ENCODE measurements at places on chromosomes 5 and 9. TPM values are rescaled to one million over a fixed set of nuclear protein-coding genes. Genes with fewer than 3 reads are reported as not detected.

DNA sequence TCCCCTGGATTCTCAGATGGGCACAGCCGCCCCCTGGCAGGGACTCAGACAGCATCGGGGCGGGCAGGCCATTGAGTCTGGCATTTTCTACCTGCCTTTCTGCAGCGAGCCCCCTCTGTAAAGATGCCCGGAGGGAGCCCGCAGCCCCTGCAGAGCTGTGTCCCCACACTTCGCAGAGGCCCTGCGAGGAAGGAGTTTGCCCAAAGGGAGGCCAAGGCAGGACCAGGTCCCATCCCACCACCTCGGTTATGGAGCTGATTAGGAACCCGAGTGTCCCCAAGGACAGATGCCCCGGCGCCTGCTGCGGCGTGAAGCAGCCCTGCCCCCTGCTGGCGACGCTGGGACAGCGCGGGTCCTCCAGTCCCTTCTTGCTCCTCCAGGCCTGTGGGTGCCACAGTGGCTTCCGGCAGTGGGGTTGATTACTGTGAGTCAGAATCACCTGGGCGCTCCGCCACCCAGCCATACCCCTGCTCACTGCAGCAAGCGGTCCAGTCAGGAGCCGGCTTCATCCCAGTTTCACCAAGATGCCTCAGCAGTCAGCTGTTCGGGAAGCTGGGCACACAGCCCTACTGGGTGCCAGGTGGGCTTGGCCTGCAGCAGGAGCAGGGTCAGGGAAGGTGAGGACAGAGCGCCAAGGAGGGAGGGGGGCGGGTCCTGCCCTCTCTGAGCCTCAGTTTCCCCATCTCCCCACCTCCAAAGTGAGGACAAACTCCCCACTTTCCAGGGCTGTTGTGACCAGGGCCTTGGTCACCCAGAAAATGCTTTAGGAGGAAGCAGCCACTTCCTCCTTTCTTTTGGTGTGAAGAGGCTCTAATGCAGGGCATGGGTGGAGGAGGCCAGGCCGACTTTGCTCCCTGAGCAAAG is 117.2 kb downstream of the RXRA start:
- peak; percentile 93 for DNase-seq

- DNase-seq = no peak
Measured at GRCh38 chr5:88480801-88481499, 212.3 kb upstream of the TMEM161B start.

GRCh38 chr5:177611446-177612214 is 11.7 kb downstream of the B4GALT7 start:
- DNase-seq = no peak

- no peak for DNase-seq
Measured at GRCh38 chr9:34069831-34070230, 21.1 kb upstream of the UBAP2 start.

DNA sequence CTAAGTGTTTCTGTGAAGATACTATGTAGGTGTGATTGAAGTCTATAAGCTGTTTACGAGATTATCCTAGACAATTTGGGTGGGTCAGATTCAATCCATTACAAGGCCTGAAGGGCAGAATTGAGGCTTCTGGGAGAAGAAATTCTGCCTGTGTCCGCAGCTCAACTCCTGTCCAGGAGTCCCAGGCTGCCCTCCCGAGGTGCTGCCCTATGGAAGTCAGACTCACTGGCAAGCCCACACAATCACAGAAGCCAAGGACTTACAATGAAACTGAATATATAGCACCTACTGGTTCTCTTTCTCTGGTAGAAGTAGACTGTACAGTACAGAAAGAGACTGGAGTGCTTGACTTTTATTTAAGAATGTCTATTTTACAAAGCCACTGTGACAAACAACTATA is 74.5 kb downstream of the EPB41L4A start:
- DNase-seq = no peak

GRCh38 chr9:36798350-36799065 is 225.8 kb downstream of the MELK start:
- no peak for DNase-seq

Gene ZFP37
- total RNA-seq = 2.0 TPM

Gene LCN15
- total RNA-seq = not detected

DNA sequence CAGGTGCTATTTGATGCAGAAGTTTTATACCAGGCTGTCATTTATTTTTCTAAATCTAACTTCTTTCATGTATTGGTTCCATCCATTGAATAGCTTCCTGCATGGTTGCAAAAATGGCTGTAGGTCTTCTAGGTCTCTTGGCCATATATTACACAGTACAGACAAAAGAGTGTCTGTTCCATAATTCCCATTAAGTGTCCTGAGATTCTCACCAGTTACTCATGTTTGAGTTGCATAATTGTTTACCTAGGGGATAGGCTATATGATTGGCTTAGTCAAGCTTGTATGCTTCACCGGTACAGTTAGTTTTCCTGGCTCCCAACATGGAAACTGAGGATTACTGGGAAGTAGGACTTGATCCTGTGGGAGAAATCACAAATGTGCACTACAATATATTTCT is 399.4 kb upstream of the NUDT12 start:
- DNase-seq = no peak

DNA sequence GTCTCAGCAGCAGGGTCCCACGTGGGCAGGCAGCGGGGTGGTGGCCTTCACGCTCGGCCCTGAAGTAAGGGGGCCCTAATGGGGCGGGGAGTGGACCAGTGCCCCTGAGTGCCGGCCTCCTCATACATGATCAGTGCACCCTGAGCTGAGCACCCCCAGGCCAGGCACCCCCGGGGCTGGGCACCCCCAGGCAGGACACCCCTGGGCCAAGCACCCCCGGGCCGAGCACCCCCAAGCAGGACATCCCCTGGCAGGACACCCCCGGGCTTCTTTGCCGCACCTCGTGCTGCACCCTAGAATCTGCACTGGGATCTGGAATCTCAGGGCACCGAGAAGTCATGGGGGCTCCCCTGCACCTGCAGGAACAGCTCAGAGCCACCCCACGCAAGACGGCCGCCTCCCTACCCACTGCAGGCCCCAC is 51.4 kb downstream of the EXD3 start:
- no peak for DNase-seq

DNA sequence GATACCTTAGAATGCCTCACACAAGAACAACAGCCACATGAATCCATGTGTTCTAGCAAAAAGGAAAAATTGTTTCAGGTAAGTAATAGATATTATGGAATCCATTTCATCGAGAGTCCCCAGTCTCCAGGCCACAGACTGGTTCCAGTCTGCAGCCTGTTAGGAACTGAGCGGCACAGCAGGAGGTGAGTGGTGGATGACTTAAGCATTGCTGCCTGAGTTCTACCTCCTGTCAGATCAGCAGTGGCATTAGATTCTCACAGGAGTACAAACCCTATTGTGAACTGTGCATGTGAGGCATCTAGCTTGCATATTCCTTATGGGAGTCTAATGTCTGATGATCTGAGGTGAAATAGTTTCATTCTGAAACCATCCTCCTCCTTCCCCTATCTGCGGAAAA is 207.0 kb downstream of the CSNK1G3 start:
- DNase-seq = no peak

DNA sequence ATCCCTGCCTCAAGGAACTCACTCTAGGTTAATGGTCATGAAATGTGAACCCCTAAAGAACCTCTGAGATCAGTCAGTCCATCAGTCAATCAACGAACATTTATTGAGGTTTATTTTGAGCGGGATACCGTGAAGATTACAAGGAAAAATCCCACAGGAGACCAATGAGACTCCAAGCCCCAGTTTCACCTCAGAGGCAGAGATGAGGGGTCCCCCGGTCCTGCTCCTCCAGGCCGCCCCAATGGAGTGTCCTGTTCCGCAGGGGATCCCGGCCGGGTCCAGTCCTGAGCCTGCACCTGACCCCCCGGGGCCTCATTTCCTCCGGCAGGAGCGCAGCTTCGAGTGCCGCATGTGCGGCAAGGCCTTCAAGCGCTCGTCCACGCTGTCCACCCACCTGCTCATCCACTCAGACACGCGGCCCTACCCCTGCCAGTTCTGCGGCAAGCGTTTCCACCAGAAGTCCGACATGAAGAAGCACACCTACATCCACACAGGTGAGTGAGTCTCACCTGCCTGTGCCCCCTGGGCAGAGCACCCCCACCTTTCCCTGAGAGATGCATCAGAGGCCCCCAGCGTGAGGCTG is 11.0 kb downstream of the GFI1B start:
- DNase-seq = no peak

DNA sequence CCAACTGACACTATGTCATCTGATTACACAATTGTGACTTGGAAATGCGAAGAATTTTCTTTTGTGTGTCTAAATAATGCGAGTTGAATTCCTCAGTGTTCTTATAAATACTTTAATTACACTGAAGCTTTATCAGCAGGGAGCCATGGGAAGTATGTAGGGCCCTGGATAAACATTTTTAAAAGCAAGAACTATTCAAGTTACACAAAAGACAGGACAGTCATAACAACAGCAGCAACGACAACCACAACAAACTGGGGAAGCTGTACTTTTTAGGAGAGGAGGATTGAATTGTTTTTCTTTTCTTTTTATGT is 250.3 kb upstream of the ZNF608 start:
- no peak for DNase-seq

DNA sequence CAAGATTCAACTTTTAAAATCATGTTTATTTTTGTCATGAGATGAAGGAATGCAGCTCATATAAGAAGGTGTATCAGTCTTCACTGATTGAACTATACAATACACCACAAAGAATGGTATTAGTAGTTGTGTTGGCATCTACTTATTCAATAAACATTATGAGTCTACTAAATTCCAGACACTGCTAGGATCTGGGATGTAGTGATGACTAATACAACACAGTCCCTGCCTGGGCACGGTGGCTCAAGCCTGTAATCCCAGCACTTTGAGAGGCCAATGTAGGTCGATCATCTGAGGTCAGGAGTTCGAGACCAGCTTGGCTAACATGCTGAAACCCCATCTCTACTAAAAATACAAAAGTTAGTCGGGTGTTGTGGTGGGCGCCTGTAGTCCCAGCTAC is 171.4 kb upstream of the NFIB start:
- no peak for DNase-seq

Gene C6
- total RNA-seq = 25.8 TPM

DNA sequence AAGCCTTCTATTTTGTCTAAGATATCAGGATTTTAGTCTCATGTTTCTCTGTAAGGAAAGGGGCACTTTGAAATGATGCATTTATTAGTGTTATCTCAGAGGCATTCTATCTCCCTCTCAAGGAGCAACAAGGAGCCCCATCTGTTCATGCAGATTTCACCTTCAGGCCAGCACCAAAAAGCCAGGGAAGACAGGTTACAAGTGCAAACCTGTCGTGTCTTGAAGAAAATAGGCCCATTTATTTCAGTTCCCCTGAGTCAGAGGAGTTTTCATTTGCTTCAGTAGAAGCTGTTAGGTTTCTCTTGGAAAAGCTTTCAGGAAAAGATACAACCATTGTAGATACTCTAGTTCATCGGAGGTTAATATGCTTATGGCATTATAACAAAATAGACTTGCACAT is 97.2 kb downstream of the SPOCK1 start:
- DNase-seq = no peak

Gene COMMD10
- total RNA-seq = 27.5 TPM

Gene PGM5
- total RNA-seq = 191 TPM

DNA sequence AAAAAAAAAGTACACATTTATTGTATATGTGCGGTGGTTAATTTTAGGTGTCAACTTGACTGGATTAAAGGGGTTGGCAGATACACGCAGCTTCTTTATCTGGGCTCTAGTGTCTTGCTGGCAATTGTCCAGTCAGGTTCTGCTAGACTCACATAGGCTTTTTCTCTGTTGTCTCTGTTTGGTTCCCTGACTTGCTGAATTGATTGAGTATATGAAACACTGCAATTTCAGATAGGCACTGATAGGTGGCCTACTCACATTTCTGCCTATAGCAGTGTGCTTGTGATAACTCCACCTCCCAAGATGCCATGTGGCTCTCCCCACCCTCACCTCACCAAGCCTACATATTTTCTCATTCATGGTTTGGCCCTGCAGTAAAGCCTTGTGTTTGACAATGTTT is 52.5 kb downstream of the AOPEP start:
- no peak for DNase-seq

GRCh38 chr5:74206579-74207550 is 433.7 kb downstream of the ENC1 start:
- no peak for DNase-seq

DNA sequence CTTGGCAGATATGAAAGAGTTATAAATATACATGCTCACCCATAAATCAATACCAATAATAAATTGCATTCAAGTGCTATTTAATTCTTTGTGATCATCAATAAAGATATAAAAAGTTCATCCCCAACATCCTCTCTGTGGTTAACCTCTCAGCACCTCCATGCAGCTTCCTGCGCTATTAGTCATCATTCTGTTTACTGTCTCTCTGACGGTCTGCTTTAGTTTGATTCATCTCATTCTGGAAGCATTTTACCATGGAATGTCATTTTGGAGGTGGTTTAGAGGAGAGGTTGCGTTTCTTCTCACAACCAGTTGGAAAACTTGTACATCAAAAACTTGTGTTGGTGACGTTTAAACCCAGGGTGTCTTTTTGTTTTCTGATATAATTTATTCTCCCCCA is 486.6 kb downstream of the BRINP1 start:
- no peak for DNase-seq

Gene MOB3B
- total RNA-seq = 0.51 TPM

Gene XPA
- total RNA-seq = 10.3 TPM

DNA sequence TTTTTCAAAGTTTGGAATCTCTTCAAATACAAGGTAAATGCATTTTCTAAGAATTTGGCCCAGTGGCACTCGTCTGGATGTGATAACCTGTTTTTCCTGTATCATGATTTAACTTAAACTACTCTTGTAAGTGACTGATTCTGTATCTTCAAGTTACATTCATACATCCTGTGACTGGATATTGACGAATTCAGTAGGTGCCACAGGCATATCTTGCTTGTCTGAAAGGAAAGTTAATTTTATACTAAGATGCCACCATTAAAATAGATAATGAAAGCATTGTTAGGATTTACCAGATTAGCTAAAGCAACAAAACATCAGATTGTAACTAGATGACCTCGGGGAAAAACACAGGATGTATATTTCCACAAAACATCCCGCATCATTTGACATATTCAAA is 175.3 kb upstream of the ZNF608 start:
- DNase-seq = no peak

DNA sequence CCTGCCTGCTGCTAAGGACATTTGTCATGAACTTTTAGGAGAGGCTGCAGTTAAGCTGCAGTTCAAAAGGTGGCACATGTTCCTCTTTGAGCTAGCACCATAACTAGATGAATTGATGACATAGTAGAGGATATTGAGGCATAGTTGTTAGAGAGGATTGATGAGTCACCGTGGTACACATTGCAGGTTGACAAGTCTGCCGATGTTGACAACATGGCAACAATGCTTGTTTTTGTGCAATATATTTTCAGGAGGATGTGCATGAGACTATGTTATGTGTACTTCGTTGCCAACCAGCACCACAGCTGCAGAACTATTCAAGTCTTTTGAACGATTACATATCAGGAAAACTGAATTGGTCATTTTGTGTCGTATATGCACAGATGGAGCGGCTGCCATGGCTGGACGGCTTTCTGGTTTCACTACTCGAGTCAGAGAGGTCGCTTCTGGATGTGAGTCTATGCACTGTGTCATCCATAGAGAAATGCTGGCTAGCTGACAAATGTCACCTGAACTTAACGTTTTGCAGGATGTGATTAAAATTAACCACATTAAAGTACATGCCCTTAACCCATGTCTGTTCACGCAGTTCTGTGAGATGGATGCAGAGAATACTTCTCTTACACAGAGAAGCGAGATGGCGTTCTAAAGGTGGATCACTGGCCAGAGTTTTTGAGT is 24.2 kb downstream of the ANP32B start:
- DNase-seq = no peak

Gene SLC6A7
- total RNA-seq = not detected
